ENCODE measurements at places on chromosomes 1 and 21.

DNA sequence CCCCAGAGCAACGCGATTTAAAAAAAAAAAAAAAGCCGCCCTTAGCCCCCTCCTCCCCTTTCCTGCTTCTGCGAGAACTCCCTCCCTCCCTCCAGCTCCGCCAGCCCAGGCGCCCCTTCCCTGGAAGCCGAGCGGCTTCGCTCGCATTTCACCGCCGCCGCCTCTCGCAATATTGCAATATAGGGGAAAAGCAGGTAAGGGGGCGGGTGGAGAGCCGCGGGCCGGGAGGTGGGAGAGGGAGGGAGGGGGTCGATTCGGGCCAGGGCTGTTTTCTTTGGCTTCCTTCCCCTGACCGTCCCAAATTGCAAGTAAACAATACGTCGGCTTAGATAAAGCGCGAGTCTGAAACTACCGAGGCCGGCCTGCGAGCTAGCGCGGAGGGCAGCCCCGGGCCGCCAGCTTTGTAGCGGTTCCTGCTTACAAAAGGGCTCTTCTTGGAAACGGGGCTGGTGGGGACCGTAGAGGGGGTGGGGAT, 408 bp downstream of the LMO4 start:
- DNase-seq = peak; percentile 59

GRCh38 chr1:228452194-228453021, 34.8 kb upstream of the RNF187 start:
- DNase-seq = no peak

GRCh38 chr1:31591425-31592093, 15.2 kb downstream of the TINAGL1 start:
- DNase-seq = no peak

DNA sequence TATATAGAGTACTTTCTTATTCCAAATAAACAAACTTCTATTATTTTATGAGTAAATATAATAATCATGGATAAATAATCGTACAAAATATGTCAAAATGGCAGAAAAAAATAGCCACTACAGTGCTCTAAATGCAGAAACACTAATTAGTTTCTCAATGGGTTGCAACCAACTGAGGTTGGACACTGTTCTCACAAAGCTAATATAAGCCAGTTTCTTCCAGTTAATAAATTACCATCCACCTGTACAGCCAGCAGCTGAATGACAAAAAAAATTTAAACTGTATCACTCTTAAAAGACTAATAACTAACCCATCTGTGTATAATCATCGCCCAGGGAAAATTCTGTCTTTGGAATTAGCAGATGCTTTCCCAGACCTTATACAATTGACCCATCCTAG, 36.9 kb downstream of the GDAP2 start:
- DNase-seq = no peak

- DNase-seq = peak; percentile 71
Observed at GRCh38 chr1:100955322-100955721, 59.4 kb downstream of the SLC30A7 start.

DNA sequence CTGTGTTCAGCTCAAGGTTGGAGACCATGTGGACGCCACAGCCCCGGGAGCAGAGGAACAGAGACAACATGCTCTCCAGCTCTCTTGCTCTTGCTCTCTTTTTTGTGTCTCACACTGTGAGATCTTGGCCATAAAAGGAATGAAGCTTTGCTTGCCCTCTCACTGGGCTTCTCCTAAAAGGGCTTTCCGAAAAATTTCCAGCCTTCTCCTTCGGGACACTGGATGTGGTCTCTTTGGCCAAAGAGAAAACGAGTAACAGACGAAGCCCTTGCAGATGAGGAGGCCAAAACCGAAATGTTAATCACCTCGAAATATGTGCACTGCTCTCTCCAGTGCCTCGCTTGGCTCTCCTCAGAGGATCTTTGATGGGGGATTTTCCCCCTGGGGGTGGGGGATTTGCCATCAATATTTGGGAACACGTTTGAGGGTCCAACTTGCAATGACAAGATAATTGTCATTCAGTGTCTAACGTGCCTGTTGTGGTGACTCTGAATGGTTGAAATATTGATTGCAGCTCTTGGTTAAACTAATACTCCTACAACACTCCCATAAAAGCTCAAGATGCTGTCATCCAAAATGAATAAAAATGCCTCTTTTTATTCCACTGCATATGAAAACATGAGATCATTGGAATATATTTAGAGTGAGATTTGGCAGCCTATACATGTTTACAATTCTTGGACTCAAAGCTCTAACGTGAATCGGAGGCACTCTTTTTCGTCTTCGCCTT, 68.6 kb upstream of the ANGPTL1 start:
- no peak for DNase-seq

DNA sequence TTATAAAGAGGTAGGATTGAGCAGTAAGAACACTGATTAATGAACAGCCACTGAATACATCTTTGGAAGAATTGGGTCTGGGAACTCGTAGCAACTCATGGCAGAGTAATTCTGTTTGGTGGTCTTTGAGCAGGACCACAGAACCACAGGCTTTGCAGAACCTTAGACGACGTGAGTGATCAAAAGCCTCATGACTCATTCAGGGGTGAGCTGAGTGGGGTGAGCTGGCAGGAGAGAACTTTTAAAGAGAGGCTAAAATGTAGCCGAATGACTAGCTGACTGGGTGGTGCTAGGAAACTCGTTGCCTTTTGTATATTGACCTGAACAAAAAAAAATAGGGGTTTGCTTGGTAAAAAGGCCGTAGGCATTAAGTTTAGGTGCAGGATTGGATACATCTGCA, 313.8 kb downstream of the TGFB2 start:
- peak; percentile 62 for DNase-seq

DNA sequence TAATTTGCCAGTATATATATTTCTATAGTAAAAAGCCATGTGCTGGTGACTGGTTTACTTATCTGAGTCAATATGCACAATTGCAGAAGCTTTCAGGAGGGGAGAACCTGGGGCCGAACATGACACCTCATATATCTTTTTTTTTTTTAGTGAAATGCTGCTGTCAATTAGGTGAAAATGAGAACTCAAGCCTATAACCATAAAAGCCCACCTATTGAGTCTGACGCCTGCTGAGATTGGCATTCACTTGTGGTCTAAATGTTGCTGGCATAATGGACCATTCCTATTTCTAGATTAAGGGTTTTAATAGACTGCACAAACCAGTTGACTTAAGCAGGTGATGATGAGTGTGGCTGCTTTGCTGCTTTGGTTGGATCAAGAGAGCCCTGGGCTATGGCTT, 10.8 kb downstream of the NTMT2 start:
- DNase-seq = no peak

- peak; percentile 12 for DNase-seq
Observed at GRCh38 chr1:239725933-239726332, 339.6 kb downstream of the CHRM3 start.

GRCh38 chr1:95780836-95781235, 546.8 kb downstream of the RWDD3 start:
- no peak for DNase-seq
